ENCODE measurements at places on chromosomes 6 and 20. TPM values are rescaled to one million over a fixed set of nuclear protein-coding genes. Genes with fewer than 3 reads are reported as not detected.

DNA sequence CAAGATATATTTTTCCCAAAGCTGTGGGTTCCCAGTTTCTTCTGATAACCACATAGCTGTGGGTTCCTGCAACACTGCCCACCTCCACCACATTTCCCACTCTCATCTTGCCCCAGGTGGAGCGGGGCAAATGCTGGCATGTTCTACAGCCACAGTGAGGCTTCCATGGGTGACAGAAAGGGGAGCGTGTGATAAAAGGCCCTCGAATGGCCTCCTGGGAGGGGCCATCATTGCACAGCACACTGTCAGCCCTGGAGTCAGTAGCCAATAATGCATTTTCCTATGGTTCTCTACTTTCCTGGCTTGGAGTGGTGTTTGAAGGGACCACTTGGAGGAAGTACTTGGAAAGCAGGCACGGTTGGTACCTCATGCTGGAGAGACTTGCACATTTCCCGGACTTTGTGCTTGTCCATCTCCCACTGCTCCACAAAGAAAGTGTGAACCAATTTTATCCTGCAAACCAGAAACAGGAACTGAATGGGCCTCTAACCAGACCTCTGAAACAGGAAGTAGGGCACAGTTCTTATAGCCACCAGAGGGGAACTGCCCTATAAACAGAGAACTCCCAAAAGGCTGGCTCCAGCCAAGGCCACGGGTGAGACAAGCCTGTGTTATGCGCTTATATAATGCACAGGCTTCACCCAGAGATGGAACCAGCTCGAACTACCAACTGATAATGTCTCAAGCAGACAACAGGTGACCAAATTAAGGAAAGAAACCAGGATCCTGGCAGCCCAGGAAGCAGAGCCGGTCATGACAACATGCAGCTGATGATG is 8.6 kb downstream of the MAP3K5 start:
- no peak for DNase-seq

DNA sequence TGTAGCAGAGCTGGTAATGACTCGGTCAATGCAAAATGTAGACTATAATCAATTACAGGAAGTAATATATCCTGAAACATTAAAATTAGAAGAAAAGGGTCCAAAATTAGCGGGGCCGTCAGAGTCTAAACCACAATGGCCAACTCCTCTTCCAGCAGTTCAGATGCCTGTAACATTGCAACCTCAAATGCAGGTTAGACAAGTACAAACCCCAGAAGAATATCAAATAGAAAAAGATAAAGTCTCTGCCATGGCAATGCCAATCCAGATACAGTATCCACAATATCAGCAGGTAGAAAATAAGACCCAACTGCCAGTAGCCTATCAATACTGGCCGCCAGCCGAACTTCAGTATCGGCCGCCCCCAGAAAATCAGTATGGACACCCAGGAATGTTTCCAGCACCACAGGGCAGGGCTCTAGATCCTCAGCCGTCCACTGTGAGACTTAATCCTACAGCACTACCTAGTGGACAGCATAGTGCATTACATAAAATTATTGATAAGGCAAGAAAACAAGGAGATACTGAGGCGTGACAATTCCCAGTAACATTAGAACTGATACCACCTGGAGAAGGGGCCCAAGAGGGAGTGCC is 158.4 kb downstream of the GPX5 start:
- DNase-seq = peak; percentile 61

- no peak for DNase-seq
Observed at GRCh38 chr20:46604551-46605133, 46.6 kb downstream of the SLC13A3 start.

GRCh38 chr6:152575621-152576150 is 61.5 kb downstream of the SYNE1 start:
- DNase-seq = peak; percentile 14

GRCh38 chr6:112349636-112349934 is 2.5 kb downstream of the RFPL4B start:
- DNase-seq = no peak

The ARMH2 gene
- not detected for total RNA-seq

DNA sequence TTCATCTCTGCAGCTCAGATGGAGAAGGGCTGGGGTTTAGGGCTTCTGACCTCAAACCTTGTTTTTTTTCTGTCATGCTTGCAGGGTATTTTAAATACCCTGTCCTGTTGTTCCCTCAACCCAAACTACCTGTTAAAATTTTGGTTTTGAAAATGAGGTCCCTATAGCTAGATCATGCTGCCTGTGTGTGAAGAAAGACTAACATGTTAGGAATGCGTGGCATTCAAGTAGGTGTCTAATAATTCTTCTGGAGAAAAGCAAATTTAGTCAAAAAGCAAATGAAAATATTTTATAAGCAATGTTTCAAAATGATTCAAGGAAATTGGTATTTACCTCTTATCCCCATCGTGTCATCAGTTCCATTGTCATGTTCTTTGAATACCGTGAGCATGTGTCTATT is 77.2 kb upstream of the C20orf144 start:
- no peak for DNase-seq

DNA sequence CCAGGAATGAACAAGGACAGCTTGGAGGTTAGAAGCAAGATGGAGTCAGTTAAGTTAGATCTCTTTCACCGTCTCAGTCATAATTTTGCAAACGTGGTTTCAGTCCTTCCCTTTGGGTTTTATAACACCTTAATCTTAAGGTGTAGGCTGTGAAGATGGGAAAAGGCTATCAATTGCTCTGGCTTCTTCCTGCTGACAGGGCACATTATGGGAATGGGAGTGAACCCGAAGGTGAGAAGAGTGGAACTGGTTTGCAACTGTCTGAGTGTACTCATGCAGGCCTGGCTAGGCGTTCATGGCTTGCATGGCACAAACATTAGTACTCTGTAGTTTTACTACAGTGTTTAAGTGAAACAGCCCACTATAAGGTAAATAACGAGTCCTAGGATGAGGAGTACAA is 9.4 kb downstream of the TAF8 start:
- no peak for DNase-seq

The GPR63 gene
- under 0.01 TPM for total RNA-seq

The DSTN gene
- 59.3 TPM for total RNA-seq

The MLN gene
- total RNA-seq = not detected

DNA sequence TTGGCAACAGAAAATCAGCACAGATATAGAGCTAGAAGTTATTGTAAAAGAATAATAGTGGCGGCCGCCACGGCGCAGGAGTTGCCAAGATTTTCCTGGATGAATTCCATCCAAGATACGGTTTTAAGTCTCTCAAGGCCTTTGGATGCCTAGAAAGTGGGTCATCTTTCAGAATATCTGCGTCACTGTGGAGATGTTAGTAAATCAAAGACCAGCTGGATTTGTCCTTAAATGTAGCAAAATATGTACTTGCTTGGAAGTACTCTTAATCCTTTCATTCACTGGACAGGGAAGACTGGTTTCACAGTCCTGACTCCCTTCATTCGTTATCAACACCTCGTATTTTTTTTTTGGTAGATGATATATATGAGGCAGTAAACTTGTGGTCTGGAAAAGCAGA is 83.0 kb downstream of the SLC22A3 start:
- no peak for DNase-seq

The PREX1 gene
- total RNA-seq = 33.1 TPM

The CYP21A2 gene
- not detected for total RNA-seq

The LKAAEAR1 gene
- 0.20 TPM for total RNA-seq

- peak; percentile 69 for DNase-seq
Observed at GRCh38 chr20:44594730-44595129, 12.4 kb downstream of the PKIG start.

GRCh38 chr6:31086788-31087440 is 25.5 kb downstream of the C6orf15 start:
- DNase-seq = peak; percentile 94

DNA sequence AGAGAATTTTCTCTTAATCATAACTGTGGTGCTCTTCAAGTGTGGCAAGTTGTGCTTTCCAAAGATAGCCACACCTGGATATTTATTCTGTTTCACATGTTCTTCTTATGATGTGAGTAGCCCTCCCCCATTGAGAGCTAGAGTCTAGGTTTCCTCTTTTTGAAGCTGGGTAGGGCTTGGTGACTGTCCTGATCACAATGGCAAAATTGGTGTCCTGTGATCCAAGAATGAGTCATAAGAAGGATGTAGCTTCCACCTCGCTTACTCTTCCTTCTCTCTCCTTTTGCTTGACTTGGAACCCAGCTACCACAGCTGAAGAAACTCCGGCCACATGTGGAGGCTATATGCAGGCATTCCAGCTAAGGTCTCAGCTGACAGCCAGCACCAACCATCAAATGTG is 7.4 kb upstream of the IGF2R start:
- DNase-seq = no peak

GRCh38 chr6:43170417-43170930 is 595 bp upstream of the SRF start:
- DNase-seq = peak; percentile 87

The FNDC1 gene
- total RNA-seq = not detected

DNA sequence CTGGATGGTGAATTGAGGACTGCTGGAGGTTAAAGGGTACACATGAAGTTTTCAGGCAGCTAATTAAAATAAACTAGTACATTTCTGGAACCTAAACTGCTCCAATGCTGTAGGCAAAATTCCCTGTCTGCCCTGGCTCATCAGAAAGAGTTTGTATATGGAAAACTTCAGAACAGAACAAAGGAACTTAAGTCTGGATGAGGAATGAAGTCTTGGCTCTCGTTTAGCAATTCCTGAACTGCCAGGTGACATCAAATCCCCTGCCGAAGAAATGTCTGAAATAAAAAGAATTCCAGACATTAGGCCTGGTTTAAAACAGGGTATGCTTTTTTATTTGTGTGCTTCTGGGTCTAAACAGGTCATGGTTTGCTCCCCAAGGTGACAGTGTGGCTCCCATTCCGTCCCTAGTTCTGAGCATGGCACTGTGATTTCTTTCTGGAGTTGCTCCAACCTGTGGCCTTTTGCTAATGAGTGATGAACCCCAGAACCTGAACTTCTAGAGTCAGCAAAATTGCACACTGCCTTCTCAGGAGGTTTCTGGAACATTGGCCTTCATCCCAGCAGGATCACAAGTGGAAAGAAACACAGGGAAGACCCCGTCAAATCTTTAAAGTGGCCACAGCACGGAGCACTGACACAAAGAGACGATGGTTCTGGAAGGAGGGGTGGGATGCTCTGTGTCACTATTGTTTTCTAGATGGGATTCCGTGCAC is 129.4 kb upstream of the NAA20 start:
- DNase-seq = peak; percentile 44

- no peak for DNase-seq
Observed at GRCh38 chr6:143583542-143584327, 72.2 kb upstream of the FUCA2 start.

GRCh38 chr6:54133186-54133585 is 21.9 kb downstream of the MLIP start:
- no peak for DNase-seq

- DNase-seq = no peak
Observed at GRCh38 chr20:64102647-64103354, 4.6 kb downstream of the NPBWR2 start.

- DNase-seq = no peak
Observed at GRCh38 chr6:91352878-91353277, 766.0 kb upstream of the MAP3K7 start.

DNA sequence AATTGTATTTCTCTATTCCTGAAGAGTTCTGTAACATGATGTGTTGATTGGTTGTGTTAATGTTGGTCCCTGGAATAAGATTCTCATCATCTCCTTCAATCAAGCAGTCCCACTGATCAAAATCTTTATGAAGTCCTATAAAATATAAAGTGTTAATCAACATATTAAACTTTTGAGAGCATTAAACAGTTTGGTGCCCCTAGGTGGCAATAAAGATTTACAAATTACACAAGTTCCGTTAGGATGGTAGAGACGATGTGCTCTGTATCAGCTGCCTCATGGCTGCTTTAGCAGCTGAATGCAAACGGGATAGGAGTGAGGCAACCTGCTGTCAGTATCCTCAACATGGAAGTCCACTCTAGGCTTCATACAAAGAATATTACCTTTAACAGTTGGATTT is 16.9 kb downstream of the TDRD6 start:
- DNase-seq = peak; percentile 19

The SPO11 gene
- total RNA-seq = not detected

The SPATS1 gene
- not detected for total RNA-seq

The NHLRC1 gene
- 0.65 TPM for total RNA-seq

DNA sequence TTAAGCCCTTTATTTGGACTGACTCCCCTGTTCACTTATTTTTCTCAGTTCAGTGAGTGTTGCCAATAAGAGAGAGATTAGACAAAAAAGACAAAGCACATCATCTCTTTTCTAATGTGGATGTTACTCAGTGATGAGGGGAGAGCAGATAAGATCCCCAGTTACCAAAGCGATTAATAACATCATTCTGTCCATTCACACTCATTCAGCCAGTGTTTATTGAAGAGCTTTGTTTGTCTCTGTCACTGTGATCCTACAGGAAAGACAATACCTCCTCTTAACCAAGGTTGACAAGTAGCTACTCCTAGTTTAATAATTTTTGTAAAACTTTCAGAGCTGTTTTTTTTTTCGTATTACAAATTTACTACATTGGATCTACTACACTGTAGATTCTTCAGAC is 163.0 kb downstream of the EYA4 start:
- no peak for DNase-seq

- no peak for DNase-seq
Observed at GRCh38 chr6:25875926-25876602, 2.0 kb upstream of the SLC17A3 start.

The C6orf15 gene
- total RNA-seq = not detected

- no peak for DNase-seq
Observed at GRCh38 chr6:10550764-10551163, 29.6 kb downstream of the GCNT2 start.

DNA sequence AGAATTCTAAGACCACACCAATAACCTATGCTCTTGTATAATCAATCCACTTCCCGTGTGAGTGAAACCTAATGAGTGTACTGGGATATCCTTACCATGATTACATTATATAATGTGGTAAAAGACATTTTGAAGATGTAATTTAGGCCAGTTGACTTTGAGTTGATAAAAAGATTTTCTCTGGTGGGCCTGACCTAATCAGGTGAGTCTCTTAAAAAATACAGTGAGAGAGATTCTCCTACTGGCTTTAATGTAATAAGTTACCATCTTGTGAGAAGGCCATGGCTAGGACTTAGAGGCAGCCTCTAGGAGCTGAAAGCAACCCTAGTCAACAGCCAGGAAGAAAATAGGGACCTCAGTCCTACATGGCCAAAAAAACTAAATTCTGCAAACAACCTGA is 847.7 kb upstream of the HS3ST5 start:
- no peak for DNase-seq

GRCh38 chr20:58652606-58653294 is 1.7 kb downstream of the STX16 start:
- DNase-seq = peak; percentile 30

The AIF1 gene
- not detected for total RNA-seq

- no peak for DNase-seq
Observed at GRCh38 chr20:32792731-32793458, 26.9 kb upstream of the MAPRE1 start.
